SK-N-DZ (cell line): ENCODE measurements at places on chromosomes 4 and X.
A peak's percentile ranks its signal among the peaks of the same experiment; 100 is the strongest.

GRCh38 chr4:183080372-183081115, 18.5 kb upstream of the WWC2 start:
- no peak for DNase-seq

GRCh38 chr4:30882995-30883675, 163.0 kb downstream of the PCDH7 start:
- DNase-seq = no peak

DNA sequence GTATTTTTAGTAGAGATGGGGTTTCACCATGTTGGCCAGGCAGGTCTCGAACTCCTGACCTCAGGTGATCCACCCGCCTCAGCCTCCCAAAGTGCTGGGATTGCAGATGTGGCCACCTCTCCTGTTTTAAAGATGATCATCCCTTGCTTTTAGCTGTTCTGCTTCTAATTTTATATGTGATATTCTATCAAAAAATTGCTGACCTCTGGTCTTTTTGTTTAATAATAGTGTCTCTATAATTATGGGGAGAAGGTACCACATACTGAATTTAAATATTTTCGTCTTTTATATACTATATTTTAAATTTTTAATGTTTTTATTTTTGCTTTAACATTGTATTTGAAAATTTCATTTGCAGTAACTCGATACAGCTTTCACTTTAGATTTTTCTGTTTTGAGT, 15.6 kb downstream of the USP9X start:
- DNase-seq = no peak

DNA sequence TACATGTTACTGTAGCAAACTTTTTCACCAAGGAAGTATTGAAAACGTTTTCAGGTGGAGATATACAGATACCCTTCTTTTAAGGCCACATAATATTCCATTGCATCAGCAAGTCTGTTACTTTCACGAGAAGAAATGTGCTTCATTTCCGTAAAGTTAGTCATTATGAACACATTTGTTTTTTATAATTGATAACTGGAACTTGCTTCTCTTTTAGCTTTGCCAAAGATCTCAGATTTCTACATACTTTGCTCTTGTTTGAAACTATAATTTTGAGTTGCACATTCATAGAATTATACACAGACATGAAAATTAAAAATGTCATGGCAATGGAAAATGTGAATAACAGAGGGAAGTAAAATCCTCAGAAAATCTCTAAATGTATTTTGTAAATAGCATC, 128.7 kb upstream of the GIMD1 start:
- no peak for DNase-seq

DNA sequence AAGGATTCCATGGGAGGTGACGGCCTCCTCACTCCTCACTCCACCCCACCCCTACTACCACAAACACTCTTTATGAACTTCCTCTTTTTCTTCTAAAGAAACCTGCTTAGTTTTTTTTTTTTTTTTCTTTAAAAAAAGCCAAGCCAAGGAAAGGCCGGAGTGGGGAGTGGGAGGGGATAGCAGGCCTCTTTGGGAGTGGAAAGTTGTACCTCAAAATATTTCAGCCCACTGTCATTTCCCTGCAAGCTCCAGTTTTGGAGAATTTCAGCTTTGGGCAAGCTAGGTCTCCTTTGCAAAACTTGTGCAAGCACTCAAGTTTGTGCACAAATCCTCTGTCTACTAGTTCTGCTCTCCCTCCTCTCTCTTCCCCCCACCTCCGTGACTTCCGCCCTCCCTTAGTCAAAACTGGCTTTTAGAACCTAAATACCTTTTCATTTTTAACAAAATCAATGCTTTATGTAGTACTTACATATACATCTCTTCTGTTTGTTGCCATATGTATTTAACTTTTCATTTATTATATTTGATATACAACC, 512 bp upstream of the ANTXR2 start:
- no peak for DNase-seq

GRCh38 chr4:16186986-16187385, 39.3 kb downstream of the TAPT1 start:
- DNase-seq = no peak

- no peak for DNase-seq
Observed at GRCh38 chr4:44845309-44845708, 119.0 kb upstream of the GNPDA2 start.

DNA sequence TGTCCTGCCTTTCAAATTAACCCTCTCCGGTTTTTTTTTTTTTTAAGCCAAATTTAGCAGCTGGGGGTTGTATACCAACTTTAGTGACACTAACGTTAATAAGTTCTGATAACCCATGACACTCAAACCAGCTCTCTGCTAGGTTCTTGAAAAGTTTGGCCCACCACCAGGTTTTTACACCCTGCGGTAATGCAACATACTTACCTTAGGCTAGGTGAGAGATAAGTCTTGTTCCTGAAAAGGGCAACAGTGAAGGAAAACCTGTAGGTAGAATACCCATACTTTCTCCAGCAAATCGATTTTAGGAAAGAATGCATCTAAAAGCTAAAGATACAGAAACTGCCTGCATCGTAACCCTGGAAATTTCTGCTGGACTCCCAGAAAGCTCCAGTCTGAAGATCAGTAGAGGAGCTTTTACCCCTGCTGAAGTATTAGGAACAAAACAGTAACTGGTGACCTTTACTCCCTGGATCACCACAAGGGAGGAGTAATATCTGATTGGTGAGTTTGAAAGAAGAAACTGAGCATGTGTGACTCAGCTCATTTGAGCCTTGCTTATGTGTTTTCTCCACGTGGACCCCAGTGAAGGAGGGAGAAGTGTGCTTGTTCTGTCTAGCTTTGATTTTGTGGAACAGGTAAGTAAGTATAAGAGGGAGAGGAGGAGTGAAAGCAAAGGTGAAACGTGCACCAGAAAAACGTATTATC, 34.4 kb upstream of the COX18 start:
- DNase-seq = no peak

- DNase-seq = no peak
Observed at GRCh38 chr4:8593264-8594096, 915 bp downstream of the CPZ start.

DNA sequence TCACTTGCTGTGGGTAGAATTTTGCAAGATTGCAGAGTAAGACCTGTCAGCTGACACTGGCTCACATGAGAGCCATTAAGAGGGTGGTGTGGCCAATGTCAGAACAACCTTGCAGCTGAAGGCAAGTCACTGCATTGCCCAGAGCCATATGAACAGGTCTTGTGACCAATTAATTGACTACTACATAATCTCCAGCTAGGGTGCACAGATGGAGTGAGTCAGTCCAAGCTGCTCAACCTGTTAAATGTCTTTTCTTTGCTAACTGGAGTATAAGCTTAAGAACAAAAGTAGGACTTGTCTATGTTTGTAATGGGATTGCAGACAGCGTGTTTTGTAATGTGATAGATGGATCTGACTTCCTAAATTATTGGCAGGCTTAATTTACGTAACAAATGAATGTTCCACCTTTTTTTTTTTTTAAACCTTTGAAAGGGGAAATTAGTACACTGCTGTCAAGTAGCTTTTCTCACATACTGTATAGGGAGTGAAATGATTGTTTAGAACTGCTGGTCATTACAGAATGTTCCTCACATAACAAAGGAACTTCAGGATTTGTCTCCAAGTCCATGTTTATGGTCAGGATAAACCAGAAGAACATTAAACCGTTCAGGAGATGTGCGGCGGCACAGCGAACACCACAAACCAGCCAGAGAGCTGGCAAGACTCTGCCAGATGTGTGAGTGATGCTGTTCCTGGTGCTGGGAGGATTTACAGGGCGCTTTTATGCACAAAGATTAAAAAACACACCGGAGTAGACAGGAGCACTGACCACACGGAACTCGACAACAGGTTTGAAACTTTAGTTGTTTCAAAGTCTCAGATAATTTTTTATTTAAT, 37.0 kb downstream of the FNIP2 start:
- DNase-seq = peak; percentile 83

- no peak for DNase-seq
Observed at GRCh38 chr4:83217721-83218522, 66.7 kb downstream of the COQ2 start.

- DNase-seq = no peak
Observed at GRCh38 chr4:13530823-13531624, 13.3 kb downstream of the NKX3-2 start.

DNA sequence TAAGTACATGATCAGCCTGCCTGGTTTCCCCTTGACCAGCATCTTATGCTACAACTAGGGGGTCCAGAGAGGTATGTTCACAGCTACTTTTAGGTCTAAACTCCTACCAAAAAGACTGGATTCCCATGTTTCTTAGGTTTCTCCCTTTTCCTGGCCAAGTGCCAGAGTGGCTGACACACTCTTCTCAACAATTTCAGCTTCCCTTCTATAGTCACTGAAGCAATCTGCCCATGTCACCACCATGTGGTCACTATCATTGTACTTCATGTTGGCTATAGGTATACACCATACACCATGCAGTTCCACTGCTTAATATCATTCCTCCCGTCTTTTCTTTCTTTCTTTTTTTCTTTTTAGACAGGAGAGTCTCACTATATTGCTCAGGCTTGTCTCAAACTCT, 66.9 kb downstream of the KLHL13 start:
- no peak for DNase-seq

- DNase-seq = peak; percentile 41
Observed at GRCh38 chrX:19544693-19545305, 29.5 kb upstream of the MAP3K15 start.

DNA sequence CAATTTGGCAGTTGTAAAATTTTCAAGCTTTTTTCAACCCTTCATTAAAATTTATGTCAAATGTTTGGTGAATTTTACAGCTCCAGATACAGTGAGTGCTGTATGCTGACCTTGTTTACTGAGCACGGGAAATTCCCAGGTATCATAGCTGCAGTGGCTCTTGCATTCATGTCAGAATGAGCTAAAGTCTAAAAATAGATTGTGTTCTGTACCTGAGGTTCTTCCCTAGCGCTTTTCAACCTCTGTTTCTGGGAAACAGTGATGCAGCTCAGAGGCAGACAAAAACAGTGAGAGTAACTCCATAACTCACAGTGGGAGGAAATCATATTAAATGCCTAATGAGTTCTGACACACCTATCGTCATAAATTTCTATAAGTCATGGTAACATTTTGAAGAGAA, 393.8 kb upstream of the GNPDA2 start:
- DNase-seq = no peak

DNA sequence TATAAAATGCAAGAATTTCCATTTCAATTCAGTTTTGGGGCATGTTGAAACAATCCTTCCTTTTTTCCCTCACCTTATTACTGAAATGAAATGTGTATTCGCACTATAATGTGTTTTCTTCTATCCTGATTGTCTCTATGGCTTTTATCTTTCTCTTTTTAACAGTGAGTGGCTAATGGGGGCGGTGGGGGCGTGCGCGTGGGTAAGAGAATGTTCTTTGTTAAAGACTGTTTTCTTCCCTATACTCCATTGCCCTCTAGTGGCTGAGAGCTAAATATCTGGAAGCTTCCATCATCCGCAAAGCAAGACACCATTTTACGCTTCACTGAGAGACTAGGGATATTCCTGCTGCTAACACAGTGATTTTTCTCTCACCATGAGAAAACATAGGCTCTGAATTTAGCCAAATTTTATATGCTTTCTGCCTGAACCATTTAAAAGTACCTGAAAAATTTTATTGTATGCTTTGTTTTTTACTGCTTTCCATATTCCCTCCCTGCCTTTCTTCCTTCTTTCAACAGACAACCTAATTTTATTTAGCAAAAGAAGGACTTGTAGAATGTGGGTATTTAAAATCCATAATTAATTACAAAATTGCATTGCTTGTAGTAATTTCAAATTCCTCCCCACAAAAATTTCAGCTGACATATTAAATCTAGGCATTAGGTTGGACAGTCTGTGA, 194.0 kb downstream of the GASK1B start:
- peak; percentile 68 for DNase-seq

GRCh38 chr4:68589790-68590189, 13.7 kb upstream of the UGT2B17 start:
- DNase-seq = no peak

DNA sequence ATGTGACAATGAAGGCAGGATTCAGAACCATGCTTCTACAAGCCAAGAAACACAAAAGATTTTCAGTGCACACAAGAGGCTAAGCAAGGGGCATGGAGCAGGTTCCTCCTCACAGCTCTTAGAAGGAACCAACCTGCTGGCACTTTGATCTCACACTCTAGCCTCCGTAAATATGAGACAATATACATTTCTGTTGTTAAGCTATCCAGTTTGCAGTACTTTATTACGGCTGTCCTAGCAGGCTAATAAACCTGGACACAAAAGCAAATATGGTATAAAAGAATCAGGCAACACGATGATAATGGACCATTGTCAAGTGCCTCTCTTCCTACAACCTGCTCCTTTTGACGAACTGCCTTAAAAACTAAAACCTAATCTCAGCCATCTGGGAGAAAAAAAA, 114.5 kb downstream of the ZAR1 start:
- DNase-seq = no peak

DNA sequence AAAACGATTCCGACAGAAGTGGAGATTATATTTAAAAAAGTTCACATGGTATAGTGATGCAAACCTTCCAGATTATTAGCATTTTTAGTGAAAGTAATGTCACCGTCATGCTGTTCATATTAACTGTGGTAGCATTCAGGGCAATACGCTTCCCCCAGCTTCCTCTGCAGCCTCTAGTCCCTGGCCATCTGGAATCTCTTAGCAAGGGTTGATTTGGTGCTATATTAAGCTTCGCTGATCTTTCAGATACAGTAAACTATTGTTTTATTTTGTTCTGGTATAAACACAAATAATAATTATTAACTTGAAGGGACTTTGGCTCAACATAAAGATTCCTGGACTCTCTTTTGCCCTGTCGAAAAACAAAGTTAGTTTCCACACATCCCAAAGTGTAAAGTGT, 1080.5 kb upstream of the TENM3 start:
- DNase-seq = no peak

- DNase-seq = no peak
Observed at GRCh38 chr4:3875466-3875865, 109.3 kb downstream of the ADRA2C start.

- DNase-seq = no peak
Observed at GRCh38 chr4:155524926-155525455, 141.7 kb upstream of the GUCY1A1 start.

GRCh38 chr4:2059046-2059725, at the start of gene NAT8L:
Gene NAT8L (plus strand): TSS chr4:2059327. CDS start chr4:2059512, 185 bp downstream.
- DNase-seq = no peak

DNA sequence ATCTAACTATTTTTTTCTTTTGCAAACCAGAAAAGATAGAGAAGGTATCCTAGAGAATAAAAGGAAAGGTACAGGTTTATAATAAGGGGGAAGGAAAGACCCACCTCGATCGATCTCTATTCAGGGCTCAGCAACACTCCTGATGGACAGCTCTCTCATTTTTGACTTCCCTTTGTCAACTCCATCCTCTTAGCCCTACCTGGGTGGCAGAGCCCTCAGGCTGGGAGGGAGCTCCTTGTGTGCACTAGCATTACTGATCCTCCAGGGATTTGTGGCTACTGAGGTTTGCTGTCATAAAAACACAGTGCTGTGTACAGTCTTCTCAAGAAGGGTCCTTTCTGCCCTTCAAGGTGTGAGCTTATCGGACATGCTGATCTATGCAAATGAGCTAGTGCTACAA, 111.0 kb downstream of the MID1 start:
- DNase-seq = no peak

- DNase-seq = peak; percentile 56
Observed at GRCh38 chr4:5812506-5813229, 80.2 kb downstream of the CRMP1 start.

GRCh38 chr4:173057442-173057841, 111.2 kb upstream of the GALNT7 start:
- no peak for DNase-seq

- no peak for DNase-seq
Observed at GRCh38 chr4:184281231-184282139, 63.8 kb upstream of the ENPP6 start.

- DNase-seq = no peak
Observed at GRCh38 chr4:88429401-88429800, 27.5 kb upstream of the HERC5 start.

- no peak for DNase-seq
Observed at GRCh38 chrX:152614791-152615190, 22.9 kb upstream of the GABRQ start.

GRCh38 chr4:1476140-1476513, 69.9 kb upstream of the NKX1-1 start:
- DNase-seq = no peak
